ENCODE measurements at places on chromosomes 5 and 9.
A peak's percentile ranks its signal among the peaks of the same experiment; 100 is the strongest.

- no peak for DNase-seq
Observed at GRCh38 chr5:77707791-77708190, 68.3 kb downstream of the TBCA start.

DNA sequence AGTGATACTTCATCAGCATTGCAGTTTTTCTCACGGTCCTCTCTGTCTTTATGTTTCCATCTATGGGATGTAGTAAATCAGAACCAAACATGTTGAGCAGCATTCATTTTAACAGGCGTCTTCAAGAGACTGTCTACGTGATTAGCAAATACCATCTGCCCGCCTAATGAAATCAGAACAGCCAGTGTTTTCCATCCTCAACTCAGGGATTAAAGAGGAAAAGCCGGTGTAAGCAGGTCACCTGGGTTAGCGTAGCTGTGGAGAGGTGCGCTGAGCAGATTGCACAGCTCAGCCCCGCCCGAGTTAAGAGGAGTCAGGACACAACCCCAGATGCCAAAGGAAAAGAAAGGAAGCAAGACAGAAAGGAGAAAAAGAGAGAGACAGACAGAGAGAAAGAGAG lies 54.3 kb upstream of the ANKRD33B start:
- no peak for DNase-seq

GRCh38 chr5:110769000-110769681 lies 30.3 kb downstream of the SLC25A46 start:
- DNase-seq: peak; percentile 52

GRCh38 chr5:56490971-56491468 lies 257.9 kb upstream of the ANKRD55 start:
- no peak for DNase-seq

- no peak for DNase-seq
Observed at GRCh38 chr9:95058795-95059386, 258.6 kb downstream of the FANCC start.

- no peak for DNase-seq
Observed at GRCh38 chr5:52910071-52910470, 79.1 kb upstream of the ITGA2 start.

GRCh38 chr5:82259172-82259800 lies 18.9 kb downstream of the RPS23 start:
- DNase-seq: peak; percentile 43

DNA sequence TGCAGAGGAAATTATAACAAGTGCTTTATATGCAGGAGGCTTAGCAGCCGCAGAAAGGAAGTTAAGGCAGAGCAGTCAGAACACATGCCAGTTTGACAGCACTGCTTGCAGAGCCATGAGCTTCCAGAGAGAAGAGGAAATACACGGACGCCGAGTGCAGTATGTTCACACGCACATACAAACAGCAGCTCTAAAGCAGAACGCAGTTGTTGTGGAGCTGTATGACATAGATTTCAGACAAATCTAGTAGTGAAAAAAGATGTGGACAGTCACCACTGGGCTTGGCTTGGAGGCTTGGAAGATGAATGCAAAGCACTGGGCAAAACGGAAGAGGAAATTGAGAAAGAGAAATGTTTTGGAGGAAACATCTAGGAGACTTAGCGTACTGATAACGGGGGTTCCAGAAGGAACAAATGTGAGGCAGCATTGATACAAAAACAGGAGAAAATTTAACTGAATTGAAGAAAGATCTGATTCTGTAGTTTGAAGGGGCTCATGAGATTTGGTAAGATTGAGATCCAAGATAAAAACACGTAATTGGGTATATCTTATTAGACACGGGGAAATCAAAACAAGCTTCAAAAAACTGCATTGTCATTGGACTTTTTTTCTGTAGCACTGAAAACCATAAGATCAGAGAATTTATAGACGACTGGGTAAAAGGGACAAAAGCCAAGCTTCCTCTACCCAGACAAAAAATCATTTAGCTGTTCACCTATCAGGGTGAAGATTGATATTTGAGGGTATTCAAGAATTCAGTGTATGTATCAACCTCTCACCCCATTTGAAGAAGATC lies 19.6 kb upstream of the ROPN1L start:
- DNase-seq: no peak

- DNase-seq: no peak
Observed at GRCh38 chr5:124980163-124980941, 233.9 kb upstream of the ZNF608 start.

GRCh38 chr5:120919017-120919416 lies 454.9 kb downstream of the PRR16 start:
- no peak for DNase-seq

- no peak for DNase-seq
Observed at GRCh38 chr5:168260353-168261226, 30.9 kb upstream of the WWC1 start.

DNA sequence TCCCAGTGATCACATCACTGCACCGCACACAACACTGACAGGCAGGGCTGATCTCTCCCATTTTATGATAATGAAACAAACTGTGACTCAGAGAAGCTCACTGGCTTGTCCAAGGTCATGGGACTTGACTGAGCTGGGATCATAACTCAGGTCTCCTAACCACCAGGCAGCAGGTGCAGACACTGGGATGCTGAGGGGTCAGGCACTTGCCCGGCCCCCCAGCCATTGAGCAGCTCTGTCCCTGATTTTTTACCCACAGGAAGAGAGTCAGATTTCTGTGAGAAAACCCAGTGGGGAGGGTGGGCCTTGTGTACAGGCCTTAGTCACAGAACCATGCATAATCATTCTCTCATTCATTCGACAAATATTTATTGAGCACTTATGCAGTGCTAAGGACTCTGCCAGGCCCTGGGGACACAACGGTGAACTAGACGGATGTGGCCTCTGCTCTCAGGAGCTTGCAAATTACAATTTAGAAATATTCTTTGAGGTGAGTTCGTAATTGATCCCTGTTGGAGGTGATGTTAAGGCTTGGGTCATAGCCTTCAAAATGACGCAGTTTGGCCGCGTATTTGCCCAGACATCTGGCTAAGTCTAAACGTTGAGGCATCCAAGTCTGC lies 54.5 kb upstream of the TGFBR1 start:
- peak; percentile 29 for DNase-seq

GRCh38 chr9:35827486-35827885 lies 1.0 kb downstream of the FAM221B start:
- DNase-seq: peak; percentile 68

DNA sequence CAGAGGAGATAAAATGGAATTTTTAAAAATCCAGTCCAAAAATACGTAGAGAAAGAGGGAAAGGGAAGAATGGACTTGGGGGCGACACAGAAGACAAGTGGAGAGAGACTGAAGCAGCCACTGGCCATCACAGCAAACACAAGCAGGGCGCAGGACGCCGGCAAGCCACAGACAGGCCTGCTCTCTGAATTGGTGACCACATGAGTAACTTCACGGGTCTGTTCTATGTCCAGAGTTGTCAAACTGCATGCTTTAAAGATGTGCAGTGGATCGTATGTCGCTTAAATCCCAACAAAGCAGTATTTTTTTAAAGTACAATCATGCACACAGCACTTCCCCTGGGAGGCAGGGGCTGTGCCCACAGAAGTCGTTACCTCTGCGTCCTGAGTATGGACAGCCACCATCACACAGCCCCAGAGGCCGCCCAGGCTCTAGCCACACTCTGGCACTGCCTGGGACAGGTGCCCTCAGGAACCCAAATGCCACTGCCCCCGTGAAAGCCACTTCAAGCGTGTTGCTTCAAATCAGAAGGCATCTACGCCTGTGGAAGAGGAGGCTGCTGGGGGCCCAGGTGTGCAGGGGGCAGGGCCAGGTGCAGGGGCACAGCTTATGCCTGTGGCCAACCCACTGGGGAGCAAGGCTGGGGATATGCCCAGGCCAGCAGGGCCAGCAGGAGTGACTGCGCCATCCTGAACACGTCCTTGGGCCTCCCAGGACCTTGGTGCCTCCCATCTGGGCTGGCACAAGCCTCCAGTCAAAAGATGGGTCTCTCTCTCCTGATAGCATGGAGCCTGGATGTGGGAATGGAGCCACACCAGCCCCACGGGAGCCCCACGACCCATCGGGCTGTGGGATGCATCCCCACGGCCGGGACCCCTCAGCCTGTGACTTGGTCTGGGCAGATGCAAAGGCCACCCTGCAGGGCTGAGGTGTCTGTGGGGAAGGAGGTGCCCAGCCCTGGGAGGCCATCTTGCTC lies 5.9 kb upstream of the LRRC14B start:
- no peak for DNase-seq

GRCh38 chr5:168449166-168449565 lies 37.1 kb upstream of the RARS1 start:
- no peak for DNase-seq

DNA sequence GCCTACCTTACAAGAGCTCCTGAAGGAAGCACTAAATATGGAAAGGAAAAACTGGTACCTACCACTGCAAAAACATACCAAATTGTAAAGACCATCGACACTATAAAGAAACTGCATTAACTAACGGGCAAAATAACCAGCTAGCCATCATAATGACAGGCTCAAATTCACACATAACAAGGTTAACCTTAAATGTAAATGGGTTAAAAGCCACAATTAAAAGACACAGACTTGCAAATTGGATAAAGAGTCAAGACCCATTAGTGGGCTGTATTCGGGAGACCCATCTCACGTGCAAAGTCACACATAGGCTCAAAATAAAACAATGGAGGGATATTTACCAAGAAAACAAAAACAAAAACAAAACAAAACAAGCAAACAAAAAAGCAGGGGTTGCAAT lies 49.4 kb downstream of the POU5F2 start:
- no peak for DNase-seq

- DNase-seq: peak; percentile 31
Observed at GRCh38 chr5:141605523-141606277, 13.1 kb downstream of the DIAPH1 start.

- DNase-seq: peak; percentile 16
Observed at GRCh38 chr5:123545506-123545905, 33.5 kb downstream of the CSNK1G3 start.

DNA sequence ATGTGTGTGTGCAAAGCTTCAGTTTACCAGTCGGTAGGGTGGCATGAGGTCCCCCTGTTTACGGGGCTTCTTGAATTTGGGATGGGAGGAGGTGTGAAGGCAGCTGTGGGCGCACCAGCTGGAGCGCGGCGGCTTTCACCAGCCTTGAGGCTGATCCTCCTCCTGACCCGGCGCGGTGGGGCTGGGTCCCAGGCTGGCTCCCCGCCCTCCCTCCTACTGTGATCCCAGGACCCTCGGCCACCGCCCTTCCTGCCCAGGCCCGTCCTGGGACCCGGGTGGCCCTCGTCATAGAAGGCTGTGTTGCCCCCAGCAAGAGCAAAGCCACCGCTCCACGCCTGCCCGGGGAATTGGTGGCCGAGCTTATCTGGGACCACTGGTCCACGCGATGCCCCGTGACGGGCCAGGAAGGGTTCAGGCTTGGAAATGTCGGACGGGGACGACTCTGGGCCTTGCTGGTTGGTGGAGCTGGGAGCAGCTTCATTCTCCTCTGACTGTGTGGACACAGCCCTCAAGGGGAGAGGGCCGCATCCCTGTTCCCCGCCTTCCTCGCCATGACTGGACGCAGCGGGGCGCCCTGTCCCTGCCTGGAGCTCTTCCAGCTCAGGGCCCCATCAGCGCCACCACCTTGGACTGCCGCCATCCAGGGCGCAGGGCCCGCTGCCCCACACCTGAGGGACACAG lies 271.1 kb upstream of the IRX1 start:
- DNase-seq: no peak

DNA sequence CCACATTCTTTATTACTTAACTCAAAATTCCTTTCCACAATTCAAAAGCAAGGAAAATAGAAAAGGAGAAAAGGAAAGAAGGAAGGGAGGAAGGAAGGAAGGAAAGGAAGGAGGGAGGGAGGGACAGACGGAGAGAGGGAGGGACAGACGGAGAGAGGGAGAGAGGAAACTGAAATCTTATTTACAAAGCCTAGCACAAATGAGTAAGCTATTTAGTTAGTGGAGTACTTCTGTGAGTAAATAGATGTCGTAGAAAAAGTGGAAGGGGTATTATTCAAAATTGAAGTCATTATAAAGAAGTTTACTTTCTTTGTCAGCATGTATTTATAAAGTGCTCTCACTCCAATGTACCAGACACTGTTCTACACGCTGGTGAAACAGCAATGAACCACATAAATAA lies 177.9 kb downstream of the CETN3 start:
- no peak for DNase-seq

GRCh38 chr9:34545497-34545896 lies 22.7 kb upstream of the ENHO start:
- DNase-seq: no peak

DNA sequence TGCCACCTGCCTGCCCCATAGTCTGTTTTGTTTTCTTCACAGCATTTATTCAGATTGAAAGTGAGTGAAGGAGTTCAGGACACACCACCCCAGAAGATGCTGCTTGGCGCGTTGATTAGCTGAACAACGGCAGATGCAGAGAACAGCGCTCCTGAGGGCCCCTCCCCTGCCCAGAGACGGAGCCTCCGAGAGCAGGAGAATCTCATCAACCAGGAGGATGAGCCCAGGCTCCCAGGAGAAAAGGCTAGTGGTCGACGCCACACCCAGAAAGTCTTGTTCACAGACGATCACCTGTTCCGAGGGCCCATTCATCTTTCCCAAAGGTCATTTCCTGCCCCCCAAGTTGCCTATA lies 180.4 kb upstream of the PPP1R26 start:
- no peak for DNase-seq

GRCh38 chr9:83972286-83972685 lies 7.7 kb downstream of the HNRNPK start:
- no peak for DNase-seq

Data from GM03348 (cell line).